ENCODE measurements at places on chromosomes 7 and 10. TPM values are rescaled to one million over a fixed set of nuclear protein-coding genes. Genes with fewer than 3 reads are reported as not detected.

GRCh38 chr10:19325581-19325980 lies 277.0 kb downstream of the MALRD1 start:
- H3K27me3 ChIP-seq, result no peaks in the 10 kb centered on the region
- no peaks in the 10 kb centered on the region for H3K4me1 ChIP-seq
- no peak for DNase-seq
- no peak overlapping the region for H3K27ac ChIP-seq
- H3K4me3 ChIP-seq, result no peak overlapping the region
- no peaks in the 10 kb centered on the region for H3K36me3 ChIP-seq

DNA sequence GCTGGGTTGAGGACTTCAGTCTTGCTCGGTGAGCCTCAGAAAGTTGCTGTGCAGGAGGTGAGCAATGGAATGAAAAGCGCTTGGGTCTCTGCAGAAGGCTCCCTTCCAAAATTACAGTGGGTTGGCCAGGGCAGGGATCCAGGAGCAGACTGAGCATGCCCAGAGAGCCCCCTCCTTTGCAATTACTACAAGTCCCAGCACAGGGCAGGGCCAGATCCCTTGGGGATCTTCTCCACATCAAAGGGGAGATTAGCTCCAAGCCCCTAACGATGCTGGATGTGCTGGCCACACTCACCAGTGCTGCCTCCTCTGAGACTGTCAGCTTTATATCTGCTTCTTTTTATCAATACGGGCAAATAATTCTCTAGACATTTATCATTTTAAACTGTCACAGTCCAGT lies 337.5 kb downstream of the RPS24 start:
- H3K27ac ChIP-seq, result no peak overlapping the region
- H3K27me3 ChIP-seq, result no peaks in the 10 kb centered on the region
- no peaks in the 10 kb centered on the region for H3K36me3 ChIP-seq
- no peaks in the 10 kb centered on the region for H3K4me1 ChIP-seq

DNA sequence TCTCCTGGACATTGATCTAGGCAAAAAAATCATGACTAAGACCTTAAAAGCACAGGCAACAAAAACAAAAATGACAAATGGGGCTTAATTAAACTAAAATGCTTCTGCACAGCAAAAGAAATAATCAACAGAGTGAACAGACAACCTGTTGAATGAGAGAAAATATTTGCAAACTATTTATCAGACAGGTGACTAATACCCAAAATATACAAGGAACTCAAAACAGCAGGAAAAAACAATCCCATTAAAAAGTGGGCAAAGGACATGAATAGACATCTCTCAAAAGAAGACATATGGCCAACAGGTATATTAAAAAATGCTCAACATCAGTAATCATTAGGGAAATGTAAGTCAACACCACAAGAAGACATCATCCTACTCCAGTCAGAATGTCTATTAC lies 166.8 kb downstream of the MTERF1 start:
- H3K4me3 ChIP-seq, result no peak overlapping the region
- H3K27me3 ChIP-seq, result no peaks in the 10 kb centered on the region
- no peaks in the 10 kb centered on the region for H3K36me3 ChIP-seq

DNA sequence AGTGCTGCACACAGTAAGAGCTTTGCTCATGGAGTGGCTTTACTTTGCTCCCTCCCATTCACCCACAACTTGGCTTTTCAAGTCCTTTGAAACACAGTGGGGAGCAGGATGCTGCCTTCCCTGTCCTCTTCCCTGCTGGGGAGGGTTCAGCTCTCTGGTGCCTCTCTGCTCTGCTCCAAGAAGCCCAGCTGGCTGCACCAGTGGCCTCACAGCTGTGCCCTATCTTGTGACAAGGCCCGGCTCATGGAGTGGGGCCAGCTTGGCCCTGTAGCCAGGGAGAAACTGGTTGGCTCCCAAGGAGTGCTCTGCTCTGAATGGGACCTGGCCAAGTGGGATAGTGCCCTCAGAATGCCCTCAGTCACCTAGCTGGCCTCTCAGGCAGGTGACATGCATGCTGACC lies 212.3 kb upstream of the ZMIZ1 start:
- DNase-seq, result no peak
- no peaks in the 10 kb centered on the region for H3K36me3 ChIP-seq
- H3K27me3 ChIP-seq, result no peaks in the 10 kb centered on the region

The CHN2 gene
- total RNA-seq, result 8.7 TPM

The NEUROG3 gene
- total RNA-seq, result not detected

The SUGCT gene
- 9.8 TPM for total RNA-seq

Data from ascending aorta (tissue), 2 donors.